ENCODE measurements at places on chromosomes 3 and 15. TPM values are rescaled to one million over a fixed set of nuclear protein-coding genes. Genes with fewer than 3 reads are reported as not detected.
A peak's percentile ranks its signal among the peaks of the same experiment; 100 is the strongest.

The HTR3E gene
- total RNA-seq: not detected

The PLIN1 gene
- total RNA-seq: under 0.01 TPM

GRCh38 chr3:72904163-72904562 lies 16.3 kb downstream of the GXYLT2 start:
- DNase-seq: no peak

- no peak for DNase-seq
Measured at GRCh38 chr15:25989327-25989726, 126.2 kb upstream of the ATP10A start.

DNA sequence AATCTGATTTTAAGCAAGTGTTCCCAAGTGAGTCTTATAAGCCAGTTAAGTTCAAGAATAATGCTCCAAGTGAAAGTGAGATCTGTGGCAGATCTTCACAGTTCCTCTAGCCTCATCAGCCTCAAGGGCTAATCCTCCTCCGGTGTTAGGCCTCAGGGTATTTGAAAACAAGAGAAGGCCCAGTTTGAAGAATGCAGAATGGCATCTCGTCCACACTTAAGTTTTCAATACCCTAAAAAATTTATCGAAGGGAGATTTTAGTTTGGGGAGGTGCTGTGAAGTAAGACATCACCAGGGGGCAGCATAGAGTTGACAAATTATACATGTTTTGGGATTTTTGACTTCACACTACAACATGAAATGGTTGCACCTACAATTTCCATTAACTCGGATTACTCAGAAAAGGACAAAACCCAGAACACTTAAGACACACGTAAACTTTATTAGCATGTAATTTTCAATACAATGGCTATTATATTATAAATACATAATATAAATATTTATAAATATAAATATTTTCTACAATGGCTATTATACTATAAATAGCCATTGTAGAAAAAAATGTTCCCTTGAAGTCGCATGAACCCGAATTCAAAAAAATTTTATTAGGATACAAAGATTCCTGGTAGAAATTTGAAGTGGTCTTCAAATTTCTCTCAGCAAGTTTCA lies 2.3 kb upstream of the TMEM266 start:
- DNase-seq: peak; percentile 49

DNA sequence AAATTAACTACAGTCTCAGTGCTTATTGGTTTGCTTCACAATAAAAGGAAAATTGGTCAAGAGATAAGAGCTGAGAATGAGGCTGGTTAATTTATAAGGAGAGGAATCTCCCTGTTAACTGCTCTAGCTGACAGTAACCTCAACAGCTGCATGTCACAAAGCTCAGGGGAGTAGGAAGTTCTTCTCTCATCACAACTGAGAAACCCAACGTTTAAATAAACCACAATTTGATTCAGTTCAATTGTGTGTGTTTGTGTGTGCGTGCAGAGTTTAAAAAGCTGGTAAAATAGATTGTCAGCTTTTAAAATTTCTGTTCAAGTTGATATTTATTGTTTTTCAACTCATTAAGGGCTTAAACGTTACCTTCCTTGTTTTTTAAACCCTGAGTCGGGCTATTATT lies 3.5 kb upstream of the TGFBR2 start:
- no peak for DNase-seq

DNA sequence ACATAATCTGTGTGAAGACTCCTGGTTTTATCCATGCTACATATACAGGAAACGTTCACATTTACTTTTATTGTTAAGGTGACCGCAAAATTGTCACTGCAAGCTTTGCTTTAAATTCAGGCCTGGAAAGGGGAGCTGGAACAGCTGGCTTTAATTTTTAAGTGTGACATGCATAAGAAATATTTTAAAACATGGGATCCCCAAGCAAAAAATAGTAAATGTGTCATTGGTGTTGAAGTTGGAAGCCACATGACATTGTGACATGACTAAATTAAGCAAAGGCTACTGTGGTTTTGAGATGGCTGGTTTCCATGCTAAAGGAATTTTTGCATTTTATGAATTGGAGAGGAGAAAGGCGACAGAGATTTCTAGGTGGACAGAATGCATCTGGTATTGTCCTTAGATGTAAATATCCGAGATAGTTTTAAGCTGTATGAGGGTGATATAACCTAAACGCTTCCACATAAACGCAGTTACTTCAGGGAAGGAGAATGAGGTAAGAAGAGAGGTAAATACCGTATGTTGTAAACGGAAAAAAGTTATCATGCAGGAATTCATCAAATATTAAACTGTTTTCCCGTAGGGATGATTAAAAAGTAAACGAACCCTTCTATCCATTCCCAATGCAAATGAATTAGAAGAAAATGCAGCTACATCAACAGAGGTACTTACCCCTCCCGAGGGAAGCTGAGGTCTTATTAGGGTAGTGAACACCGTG lies 927 bp upstream of the FYTTD1 start:
- DNase-seq: peak; percentile 57

- DNase-seq: no peak
Measured at GRCh38 chr3:169841171-169841570, 28.5 kb upstream of the LRRC34 start.

DNA sequence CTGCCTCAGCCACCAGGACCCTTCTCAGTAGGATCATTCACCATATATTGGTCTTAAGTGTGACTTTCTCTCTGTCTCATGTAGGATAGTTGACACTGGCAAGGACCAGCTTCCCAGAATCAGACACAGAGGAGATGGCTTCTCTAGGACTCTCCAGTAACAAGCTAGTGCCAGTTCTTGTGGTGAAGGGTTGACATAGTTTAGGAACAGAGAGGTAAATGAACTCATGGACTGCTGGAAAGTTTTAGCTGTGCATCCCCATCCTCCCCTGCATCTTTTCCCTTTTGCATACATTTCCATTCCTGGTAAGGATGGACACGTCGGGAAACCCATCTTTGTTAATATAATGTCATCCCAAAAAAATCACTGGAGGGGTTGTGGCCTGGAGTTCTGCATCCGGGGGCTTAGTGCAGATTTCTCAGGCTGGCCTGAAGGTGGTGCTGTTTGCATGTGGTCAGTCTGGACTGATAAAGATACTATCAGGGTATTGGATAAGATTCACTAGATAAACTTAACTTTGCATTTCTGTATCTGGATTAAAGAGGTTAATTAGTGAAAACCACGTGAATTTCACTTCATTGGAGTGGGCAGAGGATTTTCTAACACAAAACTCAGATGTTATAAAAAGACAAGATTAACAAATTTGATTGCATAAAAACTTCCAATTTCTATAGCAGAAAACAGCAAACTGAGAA lies 110.8 kb downstream of the TBC1D2B start:
- peak; percentile 62 for DNase-seq

DNA sequence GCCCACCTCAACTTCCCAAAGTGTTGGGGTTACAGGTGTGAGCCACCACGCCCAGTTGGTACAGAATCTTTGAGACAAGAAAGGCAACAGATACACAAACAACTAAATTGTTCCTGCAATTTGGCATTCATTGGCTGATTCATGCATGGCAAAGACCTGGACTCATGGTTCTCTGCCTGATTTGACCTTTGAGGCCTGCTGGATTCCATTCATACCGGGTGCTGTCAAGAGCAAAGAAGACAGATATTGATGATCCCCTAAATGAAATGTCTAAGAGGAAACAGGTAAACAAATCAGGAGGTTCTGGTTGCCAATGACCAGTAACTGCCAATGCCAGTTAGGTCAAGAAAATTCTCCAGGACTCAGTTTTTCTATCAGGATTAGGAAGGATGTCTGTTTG lies 43.9 kb upstream of the RAD18 start:
- DNase-seq: no peak

DNA sequence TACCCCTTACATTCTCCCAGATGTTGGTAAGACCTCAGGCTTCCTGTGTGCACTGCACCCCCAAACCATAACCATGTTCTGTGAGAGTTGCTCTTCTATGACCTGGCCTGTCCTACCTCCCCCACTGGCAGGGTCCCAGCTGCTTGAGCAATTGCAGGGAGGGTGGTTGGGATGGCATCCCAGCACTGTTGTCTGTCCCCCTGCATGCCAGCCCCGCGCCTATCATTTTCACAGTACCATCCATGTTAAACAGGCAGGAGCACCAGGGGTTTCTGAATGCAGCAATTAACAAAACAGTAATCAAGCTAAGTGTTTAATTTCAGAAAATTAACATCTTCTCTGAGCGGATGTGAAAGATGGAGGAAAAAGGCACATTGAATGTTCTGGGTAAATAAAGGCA lies 345.5 kb downstream of the EPHB1 start:
- DNase-seq: no peak

DNA sequence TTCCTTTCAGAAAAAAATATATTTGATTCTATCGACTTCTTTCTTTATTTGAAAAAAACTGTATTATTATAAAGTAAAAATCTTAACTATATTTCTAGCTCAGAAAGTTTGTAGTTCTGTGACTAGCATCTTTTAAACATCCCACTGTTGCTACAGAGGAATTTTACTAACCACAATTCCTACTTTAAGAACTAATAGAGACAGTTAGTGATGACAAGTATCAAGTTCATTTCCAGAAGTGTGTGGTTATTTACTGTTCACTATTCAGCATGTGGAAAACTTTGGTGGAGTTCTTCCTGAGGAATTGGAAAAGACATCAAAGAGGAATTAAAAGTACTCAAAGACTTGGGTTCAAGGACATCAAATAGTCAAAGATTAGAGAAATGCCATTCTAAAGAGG lies 524.1 kb upstream of the CBLB start:
- DNase-seq: no peak

DNA sequence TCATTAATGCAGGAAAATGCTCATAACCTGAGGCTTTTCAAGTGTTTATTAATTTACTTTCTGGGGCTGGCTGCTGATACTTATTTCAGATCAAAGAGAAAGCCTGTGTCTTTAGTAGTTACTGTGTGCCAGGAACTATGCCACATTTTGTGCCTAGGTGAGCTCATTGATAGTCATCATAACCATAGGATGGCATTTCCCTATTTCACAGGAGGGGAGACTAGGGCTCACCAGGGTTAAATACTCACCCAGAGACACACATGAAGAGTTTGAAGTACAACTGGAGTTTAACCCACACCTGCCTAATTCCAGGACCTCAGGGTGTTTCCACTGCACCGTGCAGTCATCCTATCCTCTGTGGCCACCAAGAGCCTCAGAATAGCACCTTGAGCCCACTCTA lies 264.4 kb upstream of the NR2E3 start:
- DNase-seq: no peak

All from fibroblast of villous mesenchyme (primary cell).